ENCODE measurements at places on chromosomes 7 and 10.

DNA sequence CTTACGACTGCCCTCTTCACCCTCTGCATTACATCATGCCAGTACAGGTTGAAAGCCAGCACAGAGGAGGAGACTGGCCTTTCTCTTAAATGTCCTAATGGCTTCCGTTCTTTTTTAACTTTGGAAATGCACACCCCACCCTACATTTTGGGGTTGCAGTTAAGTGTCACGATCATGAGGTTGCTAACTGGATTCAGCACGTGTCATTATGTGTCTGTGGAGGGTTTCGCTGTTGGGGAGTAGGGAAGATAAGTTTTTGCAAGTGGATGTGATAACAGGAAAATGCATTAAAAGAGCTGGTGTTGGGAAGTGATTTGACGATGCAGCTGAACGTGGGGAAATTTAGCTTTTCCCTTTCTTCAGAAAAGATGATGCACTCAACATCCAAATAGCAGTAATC, 135.9 kb downstream of the LRRC4 start:
- no peak for DNase-seq

- DNase-seq: no peak
Measured at GRCh38 chr7:121271916-121272315, 56.9 kb upstream of the WNT16 start.

GRCh38 chr10:103758294-103758681, 97.1 kb downstream of the SH3PXD2A start:
- no peak for DNase-seq

DNA sequence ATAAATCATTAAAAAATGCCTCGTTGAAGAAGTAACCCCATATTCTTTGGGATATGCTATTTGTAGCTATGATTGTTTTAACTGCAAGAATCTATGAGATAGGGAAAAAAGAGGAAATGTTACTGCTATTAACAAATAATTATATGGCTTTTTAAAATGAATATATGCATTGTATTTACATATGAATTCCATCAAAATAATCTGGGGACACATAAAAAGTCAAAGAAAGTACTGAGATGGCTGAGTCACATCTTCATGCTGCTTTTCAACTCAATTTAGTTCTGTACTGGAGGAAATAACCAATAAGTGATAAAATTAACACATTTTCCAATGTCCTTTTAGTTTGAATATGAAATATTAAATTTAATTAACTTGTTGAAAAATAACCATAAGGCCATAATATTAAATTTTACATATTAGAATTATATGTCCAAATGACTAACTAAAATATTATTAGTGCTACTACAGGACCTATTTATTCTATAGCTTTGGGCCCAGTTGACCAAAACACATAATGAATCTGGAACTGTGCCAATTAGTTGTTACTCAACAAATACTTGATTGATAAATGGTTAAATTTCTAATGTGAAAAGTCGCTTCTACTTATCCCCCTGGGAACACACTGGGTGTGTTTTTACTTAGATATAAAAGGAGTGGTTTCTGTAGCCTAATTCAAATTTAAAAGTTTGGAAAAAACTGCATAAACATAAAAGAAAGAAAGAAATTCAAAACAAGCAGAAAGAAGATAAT, 214.6 kb upstream of the PFKP start:
- no peak for DNase-seq

- DNase-seq: no peak
Measured at GRCh38 chr7:94418851-94419250, 24.2 kb downstream of the COL1A2 start.

DNA sequence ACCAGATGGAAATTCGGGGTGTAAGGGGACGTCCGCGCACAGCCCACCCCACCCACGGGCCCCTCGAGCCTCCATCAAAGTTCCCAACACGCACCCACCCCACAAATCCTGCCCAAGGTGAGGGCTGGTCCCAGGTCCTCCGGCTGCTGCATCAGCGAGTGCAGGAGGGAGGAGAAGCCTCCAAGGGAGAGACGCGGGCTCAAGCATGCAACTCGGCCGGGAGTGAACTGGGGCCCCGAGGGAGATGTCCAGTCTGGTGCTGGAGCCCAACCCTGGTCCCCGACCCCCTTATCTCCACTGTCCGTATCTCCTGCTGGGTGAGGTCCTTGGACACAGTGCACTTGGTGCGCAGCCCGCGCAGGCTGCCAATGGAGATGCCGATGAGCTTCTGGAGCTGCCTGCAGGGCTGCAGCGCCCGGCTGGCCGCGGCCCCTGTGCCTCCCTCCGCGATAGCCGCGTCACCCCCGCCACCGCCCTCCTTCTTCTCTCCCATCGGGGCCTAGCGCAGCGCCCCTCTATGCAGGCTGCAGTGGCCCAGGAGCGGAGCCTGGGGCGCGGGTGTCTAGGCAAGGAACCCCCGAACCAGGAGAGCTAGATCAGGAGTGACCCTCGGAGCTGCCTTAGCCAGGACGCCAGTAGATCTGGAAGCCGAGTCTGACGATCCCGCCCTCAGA, 489.2 kb downstream of the ZNF33B start:
- no peak for DNase-seq

- DNase-seq: no peak
Measured at GRCh38 chr10:37713642-37714041, 143.8 kb downstream of the ZNF248 start.

- no peak for DNase-seq
Measured at GRCh38 chr7:18163091-18163490, 135.4 kb upstream of the PRPS1L1 start.

- no peak for DNase-seq
Measured at GRCh38 chr10:76036111-76036940, 604.9 kb downstream of the LRMDA start.

DNA sequence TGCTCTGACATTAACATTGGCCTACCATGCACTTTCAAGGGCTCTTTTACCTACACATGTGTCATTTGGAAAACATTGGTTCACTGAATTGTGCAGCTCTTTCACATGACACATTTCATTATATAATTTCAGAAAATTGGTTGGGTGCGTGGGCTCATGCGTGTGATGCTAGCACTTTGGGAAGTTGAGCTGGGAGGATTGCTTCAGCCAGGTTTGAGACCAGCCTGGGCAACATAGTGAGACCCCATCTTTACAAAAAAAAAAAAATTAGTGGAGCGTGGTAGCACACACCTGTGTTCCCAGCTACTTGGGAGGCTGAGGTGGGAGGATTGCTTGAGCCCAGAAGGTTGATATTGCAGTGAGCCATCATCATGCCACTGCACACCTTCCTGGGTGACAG, 3.9 kb downstream of the TASOR2 start:
- DNase-seq: no peak

DNA sequence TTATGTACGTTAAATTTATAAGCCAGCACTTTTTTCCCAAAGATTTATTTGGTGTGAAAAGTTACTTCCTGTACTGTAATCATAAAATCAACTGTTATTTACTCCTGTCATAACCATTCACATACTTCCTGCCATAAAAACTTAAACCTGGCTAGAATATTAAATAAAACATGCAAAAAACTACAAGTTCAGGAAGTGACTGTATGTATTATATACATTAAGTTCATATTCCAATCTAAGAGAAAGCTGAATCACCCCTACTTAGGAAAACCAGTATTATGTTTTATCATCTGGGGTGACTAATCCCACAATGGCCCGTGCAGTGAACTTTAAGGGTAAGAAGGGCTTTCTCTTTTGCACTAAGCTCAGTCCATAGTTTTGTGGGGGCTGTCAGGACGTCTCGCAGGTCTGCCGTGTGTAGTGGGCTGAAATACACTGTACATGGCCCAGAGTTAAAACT, 183.7 kb upstream of the KLF14 start:
- DNase-seq: no peak

DNA sequence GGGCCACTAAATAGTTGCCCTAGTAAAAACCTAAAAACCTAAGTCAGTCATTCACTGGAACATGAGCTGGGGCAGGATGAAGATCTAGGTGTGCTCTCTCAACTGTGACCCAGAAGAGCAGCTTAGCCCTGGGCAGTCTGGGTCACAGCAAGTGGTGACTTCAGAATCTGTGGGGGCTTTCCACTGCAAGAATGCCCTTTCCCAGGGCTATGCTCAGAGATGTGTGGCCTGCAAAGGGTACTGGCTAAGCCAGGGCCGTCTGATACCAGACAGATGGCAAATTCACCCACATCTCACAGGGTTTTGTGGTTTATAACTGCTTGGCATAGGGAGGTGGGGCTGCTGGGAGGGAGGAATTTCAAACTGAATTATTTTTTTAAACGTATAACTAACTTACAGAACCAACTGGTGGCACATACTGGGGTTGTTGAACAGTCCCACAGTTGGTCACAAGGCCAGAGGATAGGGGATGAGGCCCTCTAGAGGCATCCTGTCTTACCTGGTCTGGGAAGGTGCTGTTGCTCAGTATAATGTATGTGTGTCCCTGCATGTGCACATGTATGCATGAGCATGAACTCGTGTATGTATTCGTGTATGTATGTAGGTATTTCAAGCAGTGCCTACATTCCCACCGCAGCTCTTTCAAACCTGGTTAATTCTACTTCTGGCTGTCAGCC, 63.2 kb downstream of the PRPF18 start:
- DNase-seq: no peak

DNA sequence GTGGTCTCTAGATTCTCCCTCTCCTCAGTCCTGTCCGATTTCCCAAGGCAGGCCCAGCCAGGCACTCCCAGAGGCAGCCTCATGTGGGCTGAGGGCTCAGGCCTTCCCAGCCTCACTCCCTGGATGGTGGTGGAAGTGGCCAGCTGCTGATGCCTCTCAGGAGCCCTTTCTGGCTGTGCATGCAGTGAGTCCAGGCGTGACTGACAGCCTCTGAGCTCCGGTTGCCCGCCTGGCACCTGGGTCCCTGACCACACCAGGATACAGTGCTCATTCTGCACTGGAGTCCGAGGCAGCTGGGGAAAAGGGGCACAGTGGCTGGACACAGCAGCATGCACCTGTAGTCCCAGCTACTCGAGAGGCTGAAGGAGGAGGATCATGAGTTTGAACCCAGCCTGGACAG, 132.6 kb downstream of the CUL2 start:
- DNase-seq: no peak

DNA sequence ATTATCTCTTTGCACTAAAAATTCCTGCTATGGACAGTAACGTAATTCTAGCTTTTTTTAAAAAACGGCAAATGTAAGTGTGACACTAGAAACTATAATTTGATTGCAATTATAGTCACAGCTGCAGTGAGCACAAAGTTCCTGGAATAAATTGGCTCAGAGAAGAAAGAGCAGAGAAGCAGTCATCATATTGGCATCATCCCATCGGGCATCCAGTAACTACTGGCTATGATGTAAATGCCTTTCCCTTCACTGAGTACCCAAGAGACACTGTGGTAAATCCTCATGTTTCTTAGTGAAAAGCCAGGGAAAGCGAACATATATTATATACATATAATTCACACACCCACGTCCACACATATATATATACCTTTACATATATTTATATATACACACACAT, 43.6 kb downstream of the PIP4K2A start:
- no peak for DNase-seq

DNA sequence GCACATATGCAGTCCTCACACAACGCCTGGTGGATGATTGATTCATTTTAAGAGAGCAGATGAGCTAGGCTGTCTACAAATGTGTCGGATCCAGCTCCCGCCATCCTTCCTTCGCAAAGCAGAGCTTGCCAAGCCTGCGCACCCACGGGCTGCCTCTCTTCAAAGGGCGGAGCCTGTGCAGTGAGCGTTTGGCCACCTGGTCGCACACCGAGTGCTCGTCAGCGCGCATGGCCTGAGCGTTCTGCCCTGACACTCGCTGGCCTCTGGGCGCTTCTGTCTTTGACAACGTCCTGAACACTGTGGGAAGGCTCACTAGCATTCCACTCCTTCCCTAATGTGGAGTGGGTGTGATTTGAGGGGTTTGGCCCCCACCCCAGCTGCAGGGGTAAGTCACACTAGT, 47.1 kb upstream of the TMEM72 start:
- DNase-seq: peak; percentile 16

DNA sequence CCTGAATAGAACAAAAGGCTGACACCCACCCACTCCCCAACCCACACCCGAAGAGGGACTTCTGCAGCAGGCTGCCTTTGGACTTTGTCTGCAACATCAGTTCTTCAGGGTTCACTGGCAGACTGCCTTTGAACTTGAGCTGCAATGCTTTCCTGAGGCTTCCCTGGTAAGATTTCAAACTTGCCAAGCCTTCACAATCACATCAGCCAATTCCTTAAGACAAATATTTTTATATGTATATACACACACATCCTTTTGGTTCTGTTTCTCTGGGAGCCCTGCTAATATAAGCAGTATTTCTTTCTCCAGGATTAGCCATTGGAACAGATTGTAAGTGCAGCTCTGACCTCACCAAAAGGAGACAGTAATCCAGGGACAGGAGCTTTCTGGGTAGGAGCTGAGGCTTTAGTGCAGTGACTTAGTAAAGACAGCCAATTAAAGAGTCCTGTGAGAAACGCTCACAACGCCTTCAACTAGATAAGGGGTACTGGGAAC, 55.6 kb upstream of the KMT2E start:
- DNase-seq: no peak

- DNase-seq: no peak
Measured at GRCh38 chr7:151704299-151704959, 172.5 kb downstream of the PRKAG2 start.

DNA sequence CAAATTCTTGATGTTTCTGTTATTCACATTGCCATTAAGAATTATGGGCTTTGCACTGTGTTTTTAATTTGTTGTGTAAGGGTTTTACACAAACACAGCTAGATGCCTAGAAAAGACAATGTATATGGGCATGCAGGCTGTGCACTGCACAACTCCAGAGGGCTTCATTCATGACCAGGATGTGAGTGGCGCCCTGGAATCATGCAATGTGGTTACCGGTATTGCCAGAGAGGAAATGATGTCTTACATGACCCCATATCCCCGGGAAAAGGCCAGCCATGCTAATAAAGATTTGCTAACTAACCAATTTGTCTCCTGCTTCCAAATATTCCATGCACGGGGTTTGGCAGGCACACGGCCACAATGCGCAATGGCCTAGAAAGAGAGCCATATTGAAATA, 16.9 kb downstream of the KCNMA1 start:
- no peak for DNase-seq

GRCh38 chr7:128841171-128841690, 11.0 kb downstream of the FLNC start:
- DNase-seq: no peak

DNA sequence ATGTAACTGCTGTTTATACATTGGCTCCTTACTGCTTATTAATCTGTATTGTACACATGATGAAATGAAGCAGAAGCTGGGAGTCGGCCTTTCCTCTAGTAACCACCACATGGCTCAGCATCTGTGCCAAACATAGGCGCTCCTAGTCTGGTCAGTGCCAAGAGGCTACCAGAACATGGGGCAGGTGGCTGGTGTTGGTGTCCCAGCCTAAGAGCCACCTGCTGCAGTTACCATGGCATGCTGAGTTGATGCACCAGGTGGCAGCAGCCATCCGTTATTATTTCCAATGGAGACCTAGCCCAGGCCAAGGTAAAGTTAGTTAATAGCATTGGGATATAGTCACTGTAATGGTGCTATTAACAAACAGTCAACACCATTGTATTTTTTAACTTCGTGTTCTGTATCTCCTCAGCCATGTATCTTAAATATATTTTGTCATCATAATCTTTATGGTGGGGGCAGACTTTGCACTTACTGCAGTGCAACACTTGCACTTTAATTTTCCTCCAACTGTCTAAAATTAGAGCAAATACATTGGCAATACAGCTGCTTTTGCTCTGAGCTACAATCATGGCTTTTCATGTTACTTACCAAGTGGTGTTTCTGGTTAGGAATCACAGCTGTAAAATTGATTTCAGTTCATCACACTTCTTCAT, 33.1 kb downstream of the HBP1 start:
- no peak for DNase-seq
